ENCODE measurements at places on chromosomes 4 and X.

DNA sequence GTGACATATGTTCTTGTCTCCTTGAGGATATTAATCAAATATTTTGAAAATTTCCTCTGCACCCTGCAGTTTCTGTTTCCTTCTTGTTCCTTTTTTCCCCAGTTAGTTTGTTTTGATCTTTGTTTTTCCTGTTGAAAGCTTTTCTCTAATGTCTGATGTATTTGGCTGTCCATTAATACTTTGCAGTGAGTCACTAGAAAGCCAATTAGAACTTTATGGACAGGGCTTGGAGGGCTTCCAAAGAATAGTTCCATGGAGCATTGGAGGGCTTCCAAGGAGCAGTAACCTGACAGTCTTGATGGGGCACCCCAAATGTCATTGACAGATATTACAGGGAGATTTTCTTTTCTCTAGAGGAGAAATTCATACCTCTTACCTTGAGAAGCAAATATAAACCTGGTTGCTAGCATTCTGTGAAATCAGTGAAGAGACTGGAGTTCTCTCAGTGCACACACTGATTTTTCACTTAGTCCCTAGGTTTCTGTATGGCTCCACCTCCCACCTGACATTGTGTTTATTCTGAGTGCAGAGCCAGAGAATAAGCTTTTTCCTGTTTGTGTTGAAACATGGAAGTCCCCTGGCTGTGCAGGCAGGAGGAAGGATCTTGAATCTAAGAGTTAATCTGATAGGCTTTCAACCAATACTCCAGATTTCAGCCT is 26.5 kb downstream of the SPARCL1 start:
- no peak for DNase-seq

DNA sequence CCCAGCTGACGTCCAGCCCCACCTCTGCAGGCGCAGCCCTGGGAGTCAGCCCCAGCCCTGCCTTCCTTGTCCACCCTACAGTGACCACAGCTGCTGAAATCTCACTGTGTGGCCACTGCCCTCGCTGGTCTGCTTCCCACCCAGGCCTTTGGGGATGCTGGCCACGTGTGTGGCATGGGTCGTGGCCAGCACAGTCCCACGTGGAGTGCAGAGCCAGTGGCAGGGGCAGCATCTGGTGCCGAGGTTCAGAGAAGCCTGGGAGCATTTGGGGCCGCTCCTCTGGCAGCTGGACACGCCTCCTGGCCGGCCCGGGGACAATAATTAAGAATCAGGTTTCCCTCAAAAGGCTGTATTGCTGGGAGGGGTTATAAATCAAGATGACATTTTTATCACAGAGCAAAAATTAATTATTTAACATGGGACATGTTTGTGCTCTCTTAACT is 92.1 kb downstream of the HMX1 start:
- DNase-seq = no peak

GRCh38 chrX:88244066-88244465 is 503.0 kb upstream of the CPXCR1 start:
- no peak for DNase-seq

DNA sequence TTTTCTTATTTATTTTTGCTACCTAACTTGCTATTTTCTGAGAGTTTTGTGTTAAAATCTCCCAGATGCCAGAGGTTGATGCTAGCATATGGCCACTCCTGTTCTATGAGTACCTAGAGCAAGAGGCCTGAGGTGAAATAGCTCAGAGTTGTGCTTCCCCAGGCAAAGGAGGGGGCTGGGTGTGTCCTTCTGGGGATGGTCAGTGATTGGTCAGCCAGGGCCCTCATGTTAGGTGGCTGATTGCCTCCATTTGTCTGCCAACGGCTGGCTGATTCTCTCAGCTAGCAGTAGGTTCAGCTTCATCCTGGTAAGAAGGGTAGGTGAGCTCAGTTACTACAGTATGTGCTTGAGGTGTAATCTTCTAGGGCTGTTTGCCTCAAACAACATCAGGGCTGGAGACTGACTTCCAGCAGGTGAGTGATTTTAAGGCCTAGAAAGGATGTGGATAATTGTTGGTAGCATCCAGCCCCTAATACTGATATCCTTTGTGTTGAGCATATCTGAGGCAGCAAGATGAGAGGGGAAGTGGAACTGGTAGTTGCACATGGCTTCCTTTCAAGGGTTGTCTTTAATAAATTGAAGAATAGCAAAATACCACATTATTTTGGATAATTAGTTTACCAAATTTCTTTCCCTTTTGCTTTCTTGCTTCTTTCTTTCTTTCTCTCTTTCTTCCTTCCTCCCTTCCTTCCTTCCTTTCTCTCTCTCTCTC is 62.5 kb upstream of the RHOH start:
- DNase-seq = no peak

DNA sequence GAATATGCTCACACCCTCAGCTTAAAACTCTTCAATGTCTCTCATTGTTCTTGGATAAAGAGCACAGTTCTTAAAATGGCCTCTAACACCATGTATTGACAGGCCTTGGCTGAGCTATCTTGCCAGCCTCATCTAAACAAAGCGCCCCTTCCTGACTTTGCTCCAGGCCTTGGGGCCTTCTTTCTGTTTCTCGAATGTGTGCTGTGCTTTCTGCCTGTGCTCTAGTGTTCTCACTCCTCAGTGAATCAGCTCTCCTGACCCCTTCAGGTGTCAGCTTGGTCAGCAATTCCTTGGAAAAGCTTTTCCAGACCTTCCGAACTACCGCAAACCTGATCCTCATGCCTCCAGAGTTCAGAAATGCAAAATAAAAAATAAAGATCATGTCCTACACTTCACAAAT is 346.3 kb upstream of the FSTL5 start:
- DNase-seq = no peak

- DNase-seq = no peak
Observed at GRCh38 chr4:177582992-177583391, 140.8 kb upstream of the AGA start.

DNA sequence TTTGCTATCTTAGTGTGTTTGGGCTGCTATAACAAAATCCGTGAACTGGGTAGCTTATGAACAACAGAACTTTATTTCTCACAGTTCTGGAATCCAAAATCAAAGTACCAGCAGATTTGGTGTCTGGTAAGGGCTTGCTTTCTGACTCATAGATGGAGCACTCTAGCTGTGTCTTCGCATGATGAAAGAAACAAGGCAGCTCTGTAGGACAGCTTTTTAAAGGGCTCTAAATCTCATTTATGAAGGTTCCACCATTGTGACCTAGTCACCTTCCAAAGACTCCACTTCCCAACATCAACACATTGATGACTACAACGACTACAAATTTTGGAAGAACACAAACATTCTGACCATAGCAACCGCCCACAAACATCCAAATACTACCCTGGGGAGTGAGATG is 158.6 kb upstream of the LCORL start:
- no peak for DNase-seq

GRCh38 chrX:44022964-44023363 is 49.8 kb upstream of the NDP start:
- DNase-seq = no peak

DNA sequence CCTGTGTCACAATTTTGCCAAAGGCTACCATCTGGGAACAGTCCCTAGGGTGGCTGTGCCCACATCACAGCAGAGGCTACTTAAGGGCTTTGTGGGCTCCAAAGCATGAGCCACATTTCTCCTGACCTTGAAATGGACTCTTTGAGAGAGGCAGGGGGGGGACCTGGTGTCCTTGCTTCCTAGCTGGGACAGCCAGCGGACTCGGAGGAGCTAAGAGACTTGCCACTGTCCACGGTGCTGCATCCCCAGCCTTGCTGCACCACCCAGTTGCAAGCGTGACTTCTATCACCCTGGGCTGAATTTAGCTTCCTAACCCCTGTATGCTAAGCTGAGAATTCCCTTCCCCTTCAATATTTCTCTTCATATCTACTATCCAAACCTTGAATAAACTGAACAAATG is 99.0 kb downstream of the PHKA2 start:
- DNase-seq = no peak

- no peak for DNase-seq
Observed at GRCh38 chr4:188639479-188640100, 500.3 kb downstream of the TRIML1 start.

GRCh38 chr4:87974856-87975462 is 555 bp upstream of the SPP1 start:
- DNase-seq = no peak

DNA sequence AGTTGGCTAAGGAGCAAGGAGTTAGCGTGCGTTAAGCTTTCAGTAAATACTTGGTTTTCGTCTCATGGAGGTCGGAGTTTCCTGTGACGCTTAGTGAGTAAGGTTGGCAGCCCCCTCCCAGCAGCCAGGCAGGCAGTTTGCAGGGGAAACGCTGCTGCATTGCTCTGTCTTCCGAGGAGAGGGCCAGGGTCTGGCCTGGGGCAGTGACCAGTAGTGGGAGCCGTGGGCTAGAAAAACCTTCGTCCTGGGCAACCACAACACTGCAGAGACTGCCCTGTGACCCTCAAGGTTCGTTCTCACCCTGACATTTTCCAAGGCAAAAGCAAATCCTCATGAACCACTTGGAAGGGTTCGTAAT is 432 bp downstream of the TMEM175 start:
- no peak for DNase-seq

- no peak for DNase-seq
Observed at GRCh38 chr4:153346563-153346962, 2.1 kb downstream of the MND1 start.

DNA sequence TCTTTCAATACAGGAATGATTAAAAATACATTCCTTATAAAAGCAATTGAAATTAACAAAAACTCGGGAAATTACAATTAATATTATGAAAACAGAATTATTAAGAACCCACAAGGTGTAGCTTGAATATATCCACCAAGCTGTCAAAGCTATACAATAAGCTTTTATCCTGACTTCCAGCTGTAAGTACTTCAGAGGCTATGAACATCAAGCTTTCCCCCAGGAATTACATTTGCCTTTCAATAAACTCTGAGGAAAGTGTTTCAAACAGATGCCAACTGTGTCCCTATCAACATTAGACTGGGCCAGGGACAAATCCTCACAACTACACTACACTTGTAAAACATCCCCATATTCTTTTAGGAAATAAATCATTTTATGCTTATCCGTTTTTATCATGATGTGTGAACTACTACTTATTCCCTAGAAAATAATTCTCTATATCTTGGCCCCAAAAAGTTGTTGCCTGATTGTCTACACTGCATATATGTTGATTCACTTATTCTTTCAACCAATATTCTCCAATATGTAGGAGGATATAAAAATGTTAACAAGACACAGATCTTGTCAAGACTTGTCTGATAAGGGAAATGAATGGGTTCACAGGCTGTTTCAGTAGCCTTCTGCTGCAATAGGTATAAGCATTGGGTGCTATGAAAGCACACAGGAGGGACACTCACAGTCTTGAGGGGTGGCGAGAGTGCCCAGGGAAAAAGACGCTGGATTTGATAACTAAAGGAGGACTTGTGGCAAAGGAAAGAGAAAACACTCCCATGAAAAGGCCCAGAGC is 494.1 kb downstream of the CENPC start:
- DNase-seq = no peak

All from brain microvascular endothelial cell (primary cell).